ENCODE measurements at places on chromosomes 1 and 21.

DNA sequence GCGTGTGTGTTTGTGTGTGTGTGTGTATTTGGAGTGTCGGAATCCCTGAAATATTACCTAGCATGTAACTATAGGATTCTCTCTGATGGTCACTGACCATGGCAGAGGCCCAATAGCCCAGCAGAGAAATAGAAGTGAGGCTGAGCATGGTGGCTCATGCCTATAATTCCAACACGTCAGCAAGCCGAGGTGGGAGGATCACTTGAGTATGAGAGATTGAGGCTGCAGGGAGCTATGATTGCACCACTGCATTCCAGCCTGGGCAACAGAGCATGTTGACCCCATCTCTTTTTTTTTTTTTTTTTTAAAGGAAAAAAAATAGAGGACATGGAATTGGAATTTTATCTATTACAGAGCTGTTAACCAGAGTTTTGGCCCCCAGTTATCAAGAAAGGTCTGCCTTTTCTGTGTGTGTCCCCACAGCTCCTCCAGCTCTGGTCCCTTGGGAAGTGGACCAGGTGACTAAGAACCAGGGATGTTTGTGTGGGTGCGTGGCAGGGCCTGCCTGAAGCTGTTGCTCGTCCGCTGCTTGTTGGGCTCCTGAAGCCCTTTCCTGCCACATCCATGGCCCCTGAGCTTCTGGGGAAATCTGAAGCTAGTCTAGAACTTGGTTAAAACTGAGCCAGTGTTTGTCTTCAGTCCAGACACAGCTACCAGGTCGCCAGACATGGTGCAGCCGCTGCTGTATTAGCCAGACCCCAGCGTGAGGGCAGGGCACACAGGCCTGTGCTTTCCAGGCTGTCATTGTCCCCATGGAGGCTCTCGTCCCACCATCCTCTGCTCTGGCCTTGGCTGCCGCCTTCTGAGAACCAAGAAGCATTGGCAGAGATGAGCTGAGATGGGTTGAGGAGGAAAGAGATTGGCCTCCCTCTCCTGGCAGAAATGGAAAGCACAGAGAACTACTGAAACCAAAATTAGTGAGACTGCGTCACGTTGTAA is 25.5 kb downstream of the CAPN9 start:
- no peak for DNase-seq

GRCh38 chr21:38486706-38487105 is 11.6 kb downstream of the ERG start:
- no peak for DNase-seq

GRCh38 chr1:235595079-235595478 is 54.5 kb downstream of the GNG4 start:
- no peak for DNase-seq

DNA sequence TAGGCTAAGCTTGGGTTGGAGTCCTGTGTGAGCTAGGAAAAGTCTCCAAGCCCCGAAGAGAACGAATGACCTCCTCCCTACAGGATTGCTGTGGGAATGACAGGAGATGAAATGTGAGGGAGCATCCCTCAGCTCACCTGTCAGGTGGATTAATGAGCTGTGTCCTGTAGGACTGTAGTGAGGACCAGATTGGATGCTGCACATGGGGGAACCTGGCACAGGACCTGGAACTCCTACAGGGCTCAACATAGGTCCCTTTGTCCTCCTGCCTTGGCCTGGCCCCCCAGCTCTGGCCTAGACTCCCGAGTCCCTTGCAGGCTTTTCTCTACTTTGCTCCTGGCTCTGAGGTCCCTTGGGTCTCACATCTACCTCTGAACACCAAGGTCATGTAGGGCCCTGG is 155.7 kb downstream of the PTPRU start:
- no peak for DNase-seq

GRCh38 chr1:18923756-18924211 is 21.4 kb upstream of the ALDH4A1 start:
- DNase-seq: no peak

GRCh38 chr1:230548997-230549396 is 93.3 kb upstream of the COG2 start:
- DNase-seq: no peak

DNA sequence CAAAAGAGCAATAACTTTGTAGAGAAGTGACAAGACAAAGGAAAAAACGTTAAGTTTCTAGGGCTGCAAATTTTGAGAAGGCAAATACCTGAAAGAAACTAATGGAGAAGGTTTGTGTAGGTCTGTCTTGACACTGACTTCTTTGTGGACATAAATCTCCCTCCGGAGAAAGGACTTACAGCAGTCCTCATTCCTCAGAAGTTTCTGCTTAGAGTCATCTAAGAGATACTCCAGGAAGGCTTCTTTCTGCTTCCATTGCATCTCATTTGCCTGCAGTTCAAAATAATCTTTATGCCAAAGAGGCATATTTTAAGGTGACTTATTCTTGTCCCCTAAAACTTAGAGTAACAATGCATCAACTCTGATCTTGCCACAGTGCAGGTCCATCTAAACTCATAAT is 4.4 kb upstream of the C4BPB start:
- DNase-seq: no peak

GRCh38 chr1:51421964-51422363 is 91.6 kb upstream of the TTC39A start:
- no peak for DNase-seq

- no peak for DNase-seq
Observed at GRCh38 chr1:52365071-52365745, 797 bp downstream of the CC2D1B start.

DNA sequence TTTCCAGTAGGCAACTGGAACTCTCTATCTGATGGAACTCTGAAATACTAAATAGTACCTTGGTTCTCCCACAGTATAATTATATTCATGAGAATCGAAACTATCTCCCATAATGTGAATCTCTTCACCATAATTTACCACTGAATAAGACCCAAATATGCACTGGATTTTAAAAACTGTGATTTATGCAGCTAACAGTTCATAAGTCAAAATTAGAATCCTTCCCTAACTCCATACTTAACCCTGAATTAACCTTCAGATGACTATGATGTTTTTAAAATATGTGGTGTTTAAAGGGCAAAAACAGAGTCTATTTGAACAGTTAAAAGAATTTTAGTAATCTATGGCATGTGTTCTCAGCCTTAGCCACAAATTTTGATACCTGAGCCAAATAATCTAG is 22.9 kb upstream of the SLC44A3 start:
- no peak for DNase-seq

DNA sequence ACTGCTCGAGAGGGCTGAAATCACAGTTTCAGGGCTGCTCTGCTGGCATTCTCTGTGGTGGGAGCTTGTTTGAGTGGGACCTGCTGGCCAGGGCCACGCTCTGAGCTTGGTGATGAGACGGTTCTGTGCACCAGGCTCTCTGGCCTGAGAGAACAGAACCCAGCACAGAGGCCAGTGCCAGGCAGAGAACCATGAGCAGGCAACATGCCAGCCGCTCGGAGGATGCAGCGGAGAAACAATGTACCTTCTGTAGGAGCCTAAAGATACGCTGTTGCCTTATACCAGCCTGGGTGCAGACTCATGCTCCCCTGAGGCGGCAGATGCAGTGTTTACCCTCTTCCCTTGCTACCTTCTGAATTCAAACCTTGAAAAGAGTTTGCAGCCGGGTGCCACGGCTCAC is 10.0 kb downstream of the C2CD2 start:
- DNase-seq: no peak

DNA sequence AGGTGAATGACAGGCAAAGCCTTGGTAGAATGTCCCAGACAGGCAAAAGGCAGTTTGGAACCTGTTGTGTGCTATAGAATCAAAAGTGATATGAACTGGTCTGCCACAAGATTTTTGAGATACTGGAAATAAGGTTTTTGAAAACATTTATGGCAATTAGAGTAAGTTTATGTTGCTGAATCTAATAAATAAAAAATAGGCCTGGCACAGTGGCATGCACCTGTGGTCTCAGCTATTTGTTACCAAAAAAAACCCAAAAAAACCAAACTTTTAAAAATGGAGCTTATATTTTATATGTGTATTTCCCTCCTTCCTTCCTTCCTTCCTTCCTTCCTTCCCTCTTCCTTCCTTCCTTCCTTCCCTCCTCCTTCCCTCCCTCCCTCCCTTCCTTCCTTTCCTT is 76.4 kb upstream of the ARTN start:
- no peak for DNase-seq

DNA sequence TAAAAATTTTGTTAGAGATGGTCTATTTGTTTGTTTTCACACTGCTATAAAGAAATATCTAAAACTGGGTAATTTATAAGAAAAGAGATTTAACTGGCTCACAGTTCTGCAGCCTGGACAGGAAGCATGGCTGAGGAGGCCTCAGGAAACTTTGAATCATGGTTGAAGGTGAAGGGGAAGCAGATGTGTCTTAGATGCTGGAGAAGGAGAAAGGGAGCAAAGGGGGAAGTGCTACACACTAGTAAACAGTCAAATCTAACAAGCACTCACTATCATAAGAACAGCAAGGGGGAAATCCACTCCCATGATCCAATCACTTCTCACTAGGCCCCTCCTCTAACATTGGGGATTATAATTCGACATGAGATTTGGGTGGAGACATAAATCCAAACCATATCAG is 76.8 kb upstream of the COL24A1 start:
- DNase-seq: no peak

- no peak for DNase-seq
Observed at GRCh38 chr1:93992954-93993353, 83.7 kb upstream of the GCLM start.

GRCh38 chr1:26500488-26501175 is 28.4 kb downstream of the HMGN2 start:
- peak; percentile 84 for DNase-seq

GRCh38 chr1:47616906-47617305 is 179.1 kb downstream of the FOXD2 start:
- no peak for DNase-seq

DNA sequence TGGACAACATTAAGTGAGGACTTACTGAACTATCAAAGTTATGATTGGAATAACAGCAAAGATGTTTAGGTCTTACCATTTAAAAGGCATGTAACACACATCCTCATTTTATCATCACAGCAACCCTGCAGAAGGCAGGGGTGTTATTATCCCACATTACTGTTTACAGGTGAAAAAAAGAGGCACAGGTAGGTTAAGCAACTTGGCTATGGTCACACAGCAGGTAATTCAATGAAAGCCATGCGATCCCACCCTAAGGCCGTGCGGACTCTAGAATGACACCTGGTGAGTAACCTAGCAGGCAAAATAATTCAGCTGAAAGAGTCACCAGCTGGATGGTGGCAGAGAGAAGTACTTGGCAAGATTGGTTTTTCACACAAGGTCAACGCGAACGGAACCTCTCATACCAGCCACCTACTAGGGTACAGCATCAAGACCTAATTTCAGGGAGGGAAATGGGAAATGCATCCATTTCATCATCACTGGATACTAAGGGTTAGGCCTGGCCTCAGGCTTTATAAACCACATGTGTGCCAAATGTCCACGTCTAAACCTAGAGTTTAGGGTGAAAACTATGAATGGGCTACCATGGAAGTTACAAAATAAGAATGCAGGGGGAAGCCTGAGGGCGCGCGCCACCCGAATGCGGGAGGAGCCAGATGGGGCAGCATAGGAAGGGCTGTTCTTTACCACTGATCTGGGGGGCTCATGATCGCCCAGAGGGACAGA is 85.3 kb downstream of the SLC66A1 start:
- DNase-seq: no peak

- no peak for DNase-seq
Observed at GRCh38 chr1:216325946-216326345, 97.3 kb downstream of the USH2A start.

GRCh38 chr21:42340187-42341050 is 10.4 kb downstream of the TFF2 start:
- DNase-seq: no peak

- no peak for DNase-seq
Observed at GRCh38 chr1:207993477-207994445, 82.8 kb upstream of the CD34 start.

GRCh38 chr1:210213335-210213734 is 19.3 kb upstream of the SERTAD4 start:
- DNase-seq: no peak

GRCh38 chr1:12549460-12550349 is 68.3 kb downstream of the DHRS3 start:
- DNase-seq: no peak

GRCh38 chr1:8813016-8813763 is 4.2 kb downstream of the RERE start:
- no peak for DNase-seq

- DNase-seq: no peak
Observed at GRCh38 chr1:93595743-93596142, 85.9 kb downstream of the BCAR3 start.

DNA sequence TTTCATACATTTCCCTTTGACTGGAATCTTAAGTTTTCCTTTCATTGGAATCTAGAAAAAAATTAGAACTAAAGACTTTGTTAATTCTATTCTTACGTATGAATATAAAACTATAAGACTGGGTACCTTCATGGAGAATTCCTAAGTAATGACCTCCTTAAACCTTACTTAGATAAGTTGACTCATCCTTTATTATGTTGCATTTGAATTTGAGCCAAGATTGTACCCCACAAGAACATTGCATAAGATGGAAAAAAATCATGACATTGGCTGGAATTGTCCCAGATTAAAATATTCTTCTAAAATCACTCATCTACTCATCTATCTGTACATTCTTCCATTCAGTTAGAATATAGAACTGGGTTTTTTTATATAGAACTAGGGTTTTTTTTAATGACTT is 137.4 kb downstream of the C1orf21 start:
- no peak for DNase-seq

DNA sequence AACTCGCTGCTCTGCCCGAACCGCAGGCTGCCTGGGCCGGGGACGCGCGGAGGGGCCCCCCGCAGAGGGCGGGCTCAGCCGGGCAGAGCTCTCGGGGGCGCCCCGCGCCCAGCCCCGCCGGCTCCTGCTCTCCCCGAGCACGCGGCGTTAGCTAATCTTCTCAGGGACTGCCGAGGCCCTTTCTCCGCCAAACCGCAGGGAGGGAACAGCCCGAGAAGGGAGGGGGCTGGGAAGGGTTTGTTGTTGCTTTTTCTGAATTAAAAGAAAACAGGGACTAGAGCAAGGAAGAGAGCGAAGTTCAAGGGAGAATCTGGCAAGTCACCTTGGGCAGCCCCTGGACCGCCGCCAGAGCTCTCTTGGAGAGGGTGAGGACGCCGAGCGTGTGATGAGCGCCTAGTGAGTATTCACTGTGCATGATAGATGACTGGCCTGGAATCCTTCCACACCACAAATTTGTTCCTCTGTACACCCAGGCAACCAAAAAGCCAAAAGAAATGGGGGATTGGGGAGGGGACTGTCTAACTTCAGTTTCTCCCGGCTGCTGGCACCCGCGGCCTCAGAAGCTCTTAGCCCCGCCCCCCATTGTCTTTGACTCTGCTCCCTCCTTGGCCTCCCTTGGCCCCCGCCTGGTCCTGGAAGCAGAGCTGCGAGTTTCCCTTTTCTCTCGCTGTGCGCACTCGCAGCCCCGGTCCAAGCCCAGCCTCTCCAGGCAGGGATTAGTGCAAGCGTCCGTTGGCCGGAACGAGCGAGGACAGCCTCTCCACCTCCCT is 19.7 kb upstream of the LMX1A start:
- DNase-seq: no peak

GRCh38 chr1:217522277-217522676 is 108.6 kb downstream of the GPATCH2 start:
- DNase-seq: no peak
